ENCODE measurements at places on chromosomes 3 and 15.
A peak's percentile ranks its signal among the peaks of the same experiment; 100 is the strongest.

GRCh38 chr3:4826237-4827100 lies 152.8 kb upstream of the BHLHE40 start:
- no peak for DNase-seq

DNA sequence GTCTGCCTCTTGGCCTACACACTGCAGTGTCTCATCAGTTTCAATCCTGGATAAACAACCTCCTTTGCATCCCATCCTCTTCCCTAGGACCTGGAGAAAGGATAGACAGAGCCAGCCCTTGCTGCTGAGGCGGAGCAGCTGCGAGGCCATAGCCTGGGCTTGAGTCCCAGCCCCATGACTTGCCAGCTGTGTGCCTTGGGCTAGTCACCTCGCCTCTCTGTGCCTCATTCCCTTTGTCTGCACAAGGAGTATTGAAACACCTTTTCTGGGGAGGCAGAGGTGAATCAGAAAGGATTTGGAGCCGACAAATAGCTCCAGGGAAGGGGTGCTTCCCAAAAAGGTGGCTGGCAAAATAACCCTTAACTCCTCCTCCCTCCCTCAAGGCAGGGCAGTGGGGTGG lies 65.0 kb upstream of the SLC6A1 start:
- DNase-seq: no peak

DNA sequence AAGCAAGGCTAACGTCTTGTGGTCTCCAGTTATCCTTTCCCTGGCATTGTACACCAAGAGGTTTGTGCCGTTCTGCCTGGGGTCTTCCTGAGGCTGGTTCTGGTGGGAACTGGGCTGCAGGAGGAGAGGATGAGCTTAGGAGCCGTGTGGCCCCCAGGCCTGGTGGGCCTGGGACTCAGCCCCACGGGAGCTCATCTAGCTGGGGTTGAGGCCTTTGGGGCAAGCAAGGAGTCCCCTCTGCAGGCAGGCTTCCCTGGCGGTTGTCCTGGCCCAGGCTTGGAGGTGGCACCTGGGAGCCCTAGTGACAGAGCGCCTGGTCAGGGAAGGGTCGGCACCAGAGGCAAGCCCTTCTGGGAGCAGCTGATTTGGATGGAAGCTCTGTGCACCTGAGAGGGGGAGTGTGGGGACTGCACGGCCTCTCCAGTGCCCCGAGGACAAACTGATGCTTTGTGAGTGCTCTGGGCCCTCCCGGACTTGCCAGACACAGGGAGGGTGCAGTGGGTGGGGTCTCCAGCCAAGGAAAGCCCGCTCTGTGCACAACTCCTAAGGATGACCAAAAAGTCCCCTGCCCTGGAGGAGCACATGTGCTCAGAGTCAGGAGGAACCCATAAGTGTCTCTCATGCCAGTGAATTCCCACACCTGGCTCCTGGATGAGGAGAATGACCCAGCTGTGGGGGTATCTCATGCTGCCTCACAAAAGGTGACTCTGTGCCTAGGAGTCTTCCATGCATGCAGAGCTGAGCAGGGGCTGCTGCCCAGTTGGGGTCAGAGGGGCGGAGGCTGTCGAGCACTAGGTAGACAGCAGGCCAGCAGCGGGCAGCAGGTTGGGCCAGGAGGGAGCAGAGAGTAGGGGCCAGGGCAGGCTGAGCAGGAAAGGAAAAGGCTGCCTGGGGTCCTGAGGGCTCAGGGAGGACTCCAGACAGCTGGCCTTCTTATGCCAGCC lies 2.7 kb downstream of the PAK6 start:
- DNase-seq: no peak

- no peak for DNase-seq
These were observed 34.9 kb downstream of the DCLK3 start for GRCh38 chr3:36729204-36730056.

DNA sequence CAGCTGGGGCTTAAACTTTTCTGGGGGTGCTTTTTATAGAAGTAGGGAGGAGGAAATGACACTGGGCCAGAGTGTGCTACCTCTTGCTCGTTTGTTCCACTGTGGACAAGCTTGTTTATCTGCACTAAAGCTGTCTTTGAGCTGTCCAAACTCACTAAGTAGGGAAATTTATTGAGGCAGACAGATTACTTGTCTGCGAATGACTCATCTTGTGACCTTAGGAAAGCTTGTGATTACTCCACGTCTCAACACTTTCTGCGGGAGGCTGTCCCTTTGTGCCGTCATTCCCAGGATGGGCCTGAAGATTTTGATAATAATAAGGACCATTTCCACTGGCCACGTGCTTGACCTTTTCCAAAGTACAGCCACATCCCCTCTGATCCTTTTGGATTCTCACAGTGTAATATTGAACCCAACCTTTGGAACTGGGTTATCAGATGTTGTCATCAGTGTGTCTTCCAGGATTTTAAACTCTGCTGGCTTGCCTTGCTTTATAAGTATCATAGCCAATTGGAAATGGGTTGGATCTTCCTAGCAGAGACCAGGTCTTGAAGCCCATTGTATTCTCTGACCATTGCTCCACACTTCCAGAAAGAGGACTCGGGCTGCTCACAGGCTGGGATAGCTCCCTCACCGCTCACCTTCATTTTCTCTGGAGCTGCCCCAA lies 84.7 kb downstream of the AGBL1 start:
- no peak for DNase-seq

DNA sequence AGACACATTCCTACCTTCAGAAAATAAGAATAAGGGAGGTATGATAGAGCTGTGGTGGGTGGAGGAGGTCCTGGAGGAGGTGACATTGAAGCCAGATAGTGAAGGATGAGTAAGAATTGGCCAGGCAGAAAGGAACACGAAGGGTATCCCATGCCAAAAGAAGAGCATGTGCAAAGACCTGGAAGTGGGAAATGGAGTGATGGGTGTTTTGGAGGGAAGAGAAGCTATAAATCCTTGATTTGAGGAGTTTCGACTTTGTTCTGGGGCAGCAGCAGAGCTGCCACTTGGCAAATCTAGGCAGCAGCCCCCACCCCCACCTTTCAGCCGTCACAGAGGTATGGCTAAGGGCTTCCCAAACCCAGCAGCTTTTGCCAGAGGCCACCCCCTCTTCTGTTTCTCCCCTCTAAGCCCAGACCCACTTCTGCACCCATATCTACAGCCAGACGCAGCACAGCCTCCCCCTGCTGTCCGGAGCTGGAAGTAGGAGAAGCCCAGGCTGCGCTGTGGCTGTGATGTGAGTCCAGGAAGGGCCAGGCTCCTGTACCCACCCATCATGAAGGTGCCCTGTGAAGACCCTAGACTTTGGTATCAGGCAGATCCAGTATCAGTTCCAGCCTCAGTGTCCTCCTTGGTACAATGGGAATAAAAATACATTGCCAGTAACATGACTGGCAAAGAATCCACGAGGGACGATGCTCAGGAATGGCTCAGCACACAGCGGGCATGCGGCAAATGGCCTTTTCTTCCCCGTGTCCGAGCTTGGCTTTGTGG lies 188.7 kb upstream of the LINGO1 start:
- peak; percentile 22 for DNase-seq

- DNase-seq: no peak
These were observed 423.7 kb downstream of the C3orf38 start for GRCh38 chr3:88573472-88573871.

- no peak for DNase-seq
These were observed 56.0 kb upstream of the DYNC1LI1 start for GRCh38 chr3:32626631-32627030.

GRCh38 chr3:76016111-76016510 lies 230.8 kb upstream of the ZNF717 start:
- DNase-seq: no peak

DNA sequence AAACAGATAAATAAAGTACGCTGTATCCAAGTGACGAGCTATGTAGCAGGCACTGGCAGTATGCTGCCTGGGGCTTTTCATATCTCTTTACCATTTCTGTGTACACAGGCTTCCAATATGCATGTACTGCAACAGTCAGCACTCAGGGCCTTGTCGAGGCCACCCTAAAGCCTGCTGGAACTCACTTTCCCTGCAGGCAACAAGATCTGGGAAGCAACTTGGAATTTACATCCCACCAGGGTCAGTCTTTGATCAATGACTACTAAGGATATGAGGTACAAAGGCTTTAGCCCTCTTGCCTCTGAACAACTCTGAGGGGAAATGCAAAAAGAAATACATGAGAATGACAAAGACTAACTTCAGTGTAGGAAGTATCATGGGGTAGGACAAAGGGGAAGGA lies 101.8 kb upstream of the ARL6 start:
- DNase-seq: no peak

DNA sequence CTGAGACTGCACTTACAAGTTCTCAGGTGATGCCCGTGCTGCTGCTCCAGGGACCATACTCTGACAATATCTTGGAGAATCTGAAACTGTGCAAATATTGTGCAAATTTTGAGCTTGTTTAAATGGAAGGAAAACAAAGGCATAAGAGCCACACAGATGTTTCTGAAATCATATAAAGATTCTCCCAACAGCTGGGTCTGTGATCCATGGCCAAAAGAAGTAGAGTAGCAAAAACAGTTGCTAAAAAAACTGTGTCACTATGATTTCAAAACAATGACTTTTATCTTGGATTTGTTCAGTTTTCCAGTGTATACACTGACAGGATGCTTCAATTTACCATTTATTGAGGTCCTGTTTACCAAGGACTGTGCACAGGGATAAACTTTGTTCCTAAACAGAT lies 25.3 kb downstream of the NPTN start:
- no peak for DNase-seq

DNA sequence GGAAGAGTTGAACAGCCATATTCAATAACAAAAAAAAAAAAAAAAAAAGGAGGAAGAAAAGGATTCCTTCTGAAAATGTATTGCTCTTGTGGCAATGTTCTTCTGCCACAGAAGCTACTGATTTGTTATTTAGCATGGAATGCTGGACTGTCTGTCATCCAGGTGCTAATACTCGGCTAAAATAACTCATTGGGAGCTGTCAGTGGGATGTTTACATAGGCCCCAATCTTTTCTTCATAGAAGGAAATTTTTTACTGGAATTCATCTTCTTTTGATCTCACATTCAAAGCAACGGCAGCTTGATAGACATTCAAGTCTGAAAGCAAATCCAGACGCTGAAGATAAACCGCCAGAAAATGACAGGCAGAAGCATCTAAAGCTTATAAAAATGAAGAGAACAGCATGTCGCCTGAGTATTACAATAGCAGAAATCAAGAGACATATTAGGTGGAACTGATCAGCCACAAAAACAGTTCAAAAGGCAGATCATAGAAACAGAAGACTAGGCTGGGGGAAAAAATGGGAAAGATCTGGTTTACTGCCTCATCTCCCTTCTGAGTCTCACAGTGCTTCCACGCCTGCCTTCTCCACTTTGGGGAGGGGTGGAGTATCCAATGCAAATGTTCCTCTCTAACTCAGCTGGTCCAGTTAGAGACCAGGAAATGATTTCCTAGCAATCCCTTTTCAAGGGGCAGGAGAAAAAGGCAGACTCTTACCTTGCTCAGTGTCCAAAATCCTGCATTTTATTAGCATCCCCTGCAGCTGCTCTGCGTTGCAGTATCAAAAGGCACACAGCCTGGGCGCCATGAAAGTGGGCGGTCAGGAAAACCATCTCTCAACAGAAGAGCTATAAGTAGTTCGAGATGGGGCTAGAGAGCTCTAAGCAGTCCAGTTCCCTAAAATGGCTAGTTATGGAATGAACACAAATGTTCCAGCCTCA lies 451.9 kb downstream of the FOXP1 start:
- no peak for DNase-seq

- DNase-seq: no peak
These were observed 44.9 kb downstream of the LPP start for GRCh38 chr3:188198760-188199327.

DNA sequence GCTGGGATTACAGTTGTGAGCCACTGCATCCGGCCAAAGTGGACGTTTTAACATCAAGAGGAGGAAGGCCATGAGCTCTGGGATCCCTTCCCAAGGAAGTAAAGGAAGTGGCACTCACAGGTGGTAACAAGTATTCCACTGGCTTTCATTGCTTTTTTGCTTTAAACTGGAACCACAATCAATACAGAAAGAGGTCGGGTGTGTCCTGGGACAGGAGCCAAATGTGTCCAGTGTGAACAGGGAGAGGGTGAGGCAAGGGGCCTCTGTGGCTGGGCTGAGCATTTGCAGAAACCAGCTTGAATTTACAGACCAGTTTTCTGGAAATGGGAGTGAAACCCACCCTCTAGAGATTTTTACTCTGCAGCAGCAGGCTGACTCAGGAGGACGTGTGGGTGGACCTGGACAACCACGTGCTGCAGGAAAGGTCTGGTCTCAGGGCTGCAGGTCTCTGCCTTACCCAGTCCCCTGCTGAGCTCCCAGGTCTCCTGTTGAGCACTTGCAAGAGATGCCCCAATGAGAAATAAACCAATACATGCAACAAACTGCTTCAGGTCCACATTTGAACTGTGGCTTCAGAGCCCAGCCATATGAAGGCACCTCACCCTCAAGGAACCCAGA lies 42.8 kb upstream of the TMEM115 start:
- DNase-seq: no peak

DNA sequence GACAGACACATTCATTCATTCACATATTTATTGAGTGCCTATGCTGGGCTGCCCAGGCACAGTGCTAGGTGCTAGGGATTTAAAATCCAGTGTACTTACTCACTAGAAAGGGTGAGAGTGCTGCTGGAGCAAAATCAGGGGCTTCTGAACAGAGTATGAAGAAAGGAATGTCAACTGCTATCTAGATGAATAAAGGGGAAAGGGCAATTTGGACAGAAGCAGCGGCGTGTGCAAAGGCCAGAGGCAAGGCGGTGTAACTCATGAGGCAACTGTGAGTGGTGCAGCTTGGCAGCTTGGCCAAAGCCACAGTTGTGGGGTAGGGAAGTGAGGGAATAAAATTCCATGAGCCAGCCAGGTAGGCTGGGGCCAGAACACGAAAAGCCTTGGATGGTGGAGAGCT lies 76.7 kb downstream of the RAD18 start:
- peak; percentile 76 for DNase-seq

GRCh38 chr15:78365917-78366316 lies 25.8 kb downstream of the CRABP1 start:
- no peak for DNase-seq

Measured in HS-27A (cell line).